ENCODE measurements at places on chromosomes 13 and 19.
A peak's percentile ranks its signal among the peaks of the same experiment; 100 is the strongest.

- DNase-seq = no peak
Observed at GRCh38 chr13:46753137-46753536, 43.8 kb downstream of the ESD start.

DNA sequence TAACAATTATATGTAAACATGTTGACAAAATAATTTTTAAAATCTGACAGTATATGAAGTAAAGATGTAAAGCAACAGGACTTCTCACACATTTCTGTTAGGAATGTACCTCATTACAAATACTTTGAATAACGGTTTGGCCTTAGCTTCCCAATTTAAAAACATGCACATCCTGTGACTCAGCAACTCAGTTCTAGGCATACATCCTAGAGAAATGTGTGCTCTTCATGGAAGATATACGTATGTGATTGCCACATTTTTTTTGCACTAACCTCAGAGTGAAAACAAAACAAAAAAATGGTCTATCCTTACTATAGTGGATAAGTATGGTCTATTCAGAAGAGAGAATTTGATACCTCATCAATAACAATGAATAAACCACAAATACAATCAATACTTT, 314.6 kb downstream of the LIG4 start:
- DNase-seq = no peak

DNA sequence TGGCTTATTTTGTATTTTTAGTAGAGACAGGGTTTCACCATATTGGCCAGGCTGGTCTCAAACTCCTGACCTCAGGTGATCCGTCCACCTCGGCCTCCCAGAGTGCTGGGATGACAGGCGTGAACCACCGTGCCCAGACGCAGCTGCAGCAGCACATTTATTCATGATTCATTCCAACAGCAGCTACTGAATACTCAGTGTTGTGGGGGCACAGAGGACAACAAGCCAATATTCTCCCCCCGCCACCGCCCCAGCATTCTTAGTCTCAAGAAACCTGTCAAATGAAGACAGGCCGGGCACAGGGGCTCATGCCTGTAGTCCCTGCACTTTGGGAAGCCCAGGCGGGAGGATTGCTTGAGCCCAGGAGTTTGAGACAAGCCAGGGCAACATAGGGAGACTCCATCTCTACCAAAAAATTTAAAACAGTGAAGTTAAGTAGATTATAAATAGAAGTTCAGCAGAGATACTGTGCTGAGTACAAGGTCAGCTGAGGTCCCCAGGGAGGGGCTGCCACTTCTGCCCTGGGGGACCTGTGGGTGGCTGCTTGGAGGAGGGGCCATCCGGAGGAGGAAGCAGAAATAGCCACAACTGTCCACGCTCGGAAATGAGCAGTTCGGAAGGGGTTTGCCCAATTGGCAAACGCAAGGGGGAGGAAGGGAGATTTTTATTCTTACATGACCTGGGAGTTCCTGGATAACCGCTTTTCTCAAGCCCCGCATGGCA, 4.3 kb downstream of the DOT1L start:
- no peak for DNase-seq

- DNase-seq = no peak
Observed at GRCh38 chr13:72144636-72145035, 277.6 kb upstream of the DACH1 start.

- no peak for DNase-seq
Observed at GRCh38 chr13:108426893-108427292, 157.4 kb downstream of the TNFSF13B start.

DNA sequence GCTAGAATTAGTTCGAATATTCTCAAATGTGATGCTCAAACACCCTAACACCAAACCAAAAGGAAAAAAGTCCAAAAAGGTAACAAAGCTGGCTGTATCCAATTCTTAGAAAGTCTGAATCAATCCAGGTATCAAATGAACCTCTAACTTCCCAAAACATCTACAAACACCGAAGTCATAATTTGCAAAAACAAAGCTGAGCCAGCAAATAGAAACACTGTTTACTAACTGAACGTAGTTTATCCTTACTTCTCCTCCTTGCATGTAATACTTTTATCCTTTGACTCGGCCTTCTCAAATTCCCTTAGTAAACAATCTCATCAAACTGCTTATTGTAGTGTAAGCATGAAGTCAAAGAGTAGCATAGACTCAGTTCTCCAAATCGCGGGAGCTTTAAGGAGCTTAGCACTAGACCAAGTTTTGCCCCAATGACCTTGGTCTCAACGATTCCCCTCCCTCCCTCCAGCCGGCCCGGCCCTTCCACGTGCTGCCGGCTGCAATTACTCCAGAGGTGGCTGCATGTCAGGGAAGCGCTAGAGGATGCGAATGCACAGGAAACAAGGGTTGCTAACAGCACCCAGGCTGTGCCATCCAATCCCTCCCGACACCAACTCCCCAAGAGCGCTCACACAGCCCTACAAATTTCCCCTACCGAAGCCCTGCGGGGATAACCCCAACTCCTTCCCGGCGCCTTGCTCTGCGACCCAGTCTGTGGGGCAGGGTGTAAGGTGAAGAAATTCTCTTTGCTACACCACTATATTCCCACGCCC, 693 bp downstream of the XPO4 start:
- peak; percentile 76 for DNase-seq

DNA sequence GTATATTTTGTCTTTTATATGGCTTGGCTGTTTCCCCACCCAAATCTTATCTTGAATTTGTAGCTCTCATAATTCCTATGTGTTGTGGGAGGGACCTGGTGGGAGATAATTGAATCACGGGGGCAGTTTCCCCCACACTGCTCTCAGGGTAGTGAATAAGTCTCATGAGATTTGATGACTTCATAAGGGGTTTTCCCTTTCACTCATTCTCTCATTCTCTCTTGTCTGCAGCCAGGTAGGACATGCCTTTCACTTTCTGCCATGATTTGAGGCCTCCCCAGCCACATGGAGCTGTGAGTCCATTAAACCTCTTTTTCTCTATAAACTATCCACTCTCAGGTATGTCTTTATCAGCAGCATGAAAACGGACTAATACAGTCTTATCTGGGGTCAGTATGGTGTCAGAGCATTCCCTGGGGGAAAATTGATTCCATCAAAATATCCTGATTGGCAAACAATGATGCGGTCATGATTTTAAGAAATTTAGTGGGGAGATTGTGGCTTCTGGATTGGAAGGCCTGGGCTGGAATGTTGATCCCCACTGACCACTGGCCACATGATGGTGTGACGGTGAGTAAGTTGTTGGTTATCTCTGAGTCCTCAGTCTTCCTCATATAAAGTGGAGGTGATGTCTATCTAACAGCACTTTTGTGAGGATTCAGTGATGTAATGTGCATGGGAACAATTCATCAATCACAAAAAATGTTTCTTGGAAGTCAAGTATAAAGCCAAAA, 27.5 kb upstream of the ANKRD10 start:
- no peak for DNase-seq

- DNase-seq = no peak
Observed at GRCh38 chr13:110347535-110348308, 40.6 kb downstream of the COL4A2 start.

DNA sequence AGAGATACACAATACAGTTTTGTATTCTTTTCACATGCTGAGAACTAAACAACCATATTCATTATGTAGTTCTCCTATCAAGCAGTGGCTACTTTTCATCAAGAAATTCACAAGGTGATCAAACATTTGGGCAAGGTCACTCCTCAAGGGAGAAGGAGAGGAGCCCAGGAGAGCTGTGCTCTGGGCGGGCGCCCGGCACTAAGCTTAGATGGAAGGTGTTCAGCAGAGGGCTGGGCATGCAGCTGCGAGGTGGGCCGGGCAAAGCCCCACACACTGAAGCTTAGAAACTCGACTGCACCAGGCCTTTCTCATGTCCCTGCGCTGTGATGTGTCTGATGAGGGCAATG, 30.4 kb upstream of the SPACA7 start:
- no peak for DNase-seq

DNA sequence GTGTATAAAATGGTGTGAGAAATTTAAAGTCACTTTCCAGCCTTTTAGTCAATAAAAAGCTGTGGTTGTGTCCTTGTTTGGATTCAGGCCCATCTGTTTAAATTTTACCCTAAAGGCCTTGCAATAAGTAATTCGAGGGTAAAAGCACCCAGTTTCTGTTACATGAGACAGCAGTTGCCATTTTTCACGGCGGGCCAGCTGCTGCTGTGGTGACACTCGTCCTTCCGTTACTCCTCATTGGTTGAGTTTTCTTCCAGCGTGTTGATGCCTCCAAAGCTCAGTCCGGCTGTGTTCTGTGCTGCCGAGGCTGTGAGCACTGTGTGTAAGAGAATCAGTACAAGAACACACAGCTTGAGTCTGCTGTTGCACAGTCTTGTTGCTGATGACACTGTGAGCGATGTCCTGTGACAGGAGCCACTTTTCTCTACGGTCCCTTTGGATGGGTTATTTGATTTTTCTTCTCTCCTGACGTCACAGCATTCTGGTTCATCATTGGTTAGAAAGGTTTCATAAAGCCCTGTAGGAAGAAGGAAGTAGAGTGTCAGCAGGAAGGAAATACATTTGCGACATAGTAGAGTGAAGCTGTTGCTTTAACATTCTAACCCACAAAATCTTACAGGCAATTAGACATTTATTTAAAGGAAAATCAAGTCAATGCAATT, 602.5 kb upstream of the ARGLU1 start:
- no peak for DNase-seq

DNA sequence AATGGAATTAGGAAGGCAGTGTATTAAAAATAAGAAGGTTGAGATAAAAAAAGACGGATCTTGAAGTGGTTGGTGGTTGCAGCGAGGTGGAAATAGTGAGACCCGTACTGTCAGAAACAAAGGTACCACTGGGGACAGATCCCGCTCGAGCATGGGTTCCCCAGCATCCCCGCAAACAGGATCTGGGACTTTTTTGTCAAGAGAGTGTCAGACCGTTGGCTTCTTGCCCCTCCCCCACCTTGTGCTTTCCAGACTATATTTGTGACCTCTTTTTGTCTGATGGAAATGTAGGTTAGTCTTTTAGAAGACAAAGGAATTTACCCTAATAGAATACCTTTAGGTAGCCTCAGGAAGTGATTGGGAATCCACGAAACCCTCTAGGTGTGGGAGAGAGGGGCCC, 4.2 kb downstream of the GATAD2A start:
- no peak for DNase-seq

GRCh38 chr19:2320049-2320448, 8.3 kb downstream of the LSM7 start:
- DNase-seq = no peak

DNA sequence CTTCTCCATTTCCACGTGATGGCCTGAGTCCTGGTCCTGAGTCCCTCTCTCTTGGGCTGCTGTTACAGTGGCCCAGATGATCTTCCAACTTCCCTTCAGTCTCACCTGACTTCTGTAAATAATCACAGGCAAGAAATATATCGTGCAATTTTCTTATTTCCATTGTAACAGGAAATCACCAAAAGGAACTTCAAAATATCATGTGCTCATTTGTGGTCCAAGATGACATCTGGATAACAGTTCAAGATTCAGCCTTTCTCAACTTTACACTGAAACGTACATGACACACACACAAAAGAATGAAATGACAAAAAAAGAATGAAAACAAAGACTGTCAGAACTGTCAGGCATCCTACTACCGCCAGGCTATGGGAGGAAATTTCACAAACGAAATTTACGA, 22.0 kb upstream of the RAP2A start:
- no peak for DNase-seq

- DNase-seq = no peak
Observed at GRCh38 chr13:46385946-46386345, 1.1 kb downstream of the RUBCNL start.

DNA sequence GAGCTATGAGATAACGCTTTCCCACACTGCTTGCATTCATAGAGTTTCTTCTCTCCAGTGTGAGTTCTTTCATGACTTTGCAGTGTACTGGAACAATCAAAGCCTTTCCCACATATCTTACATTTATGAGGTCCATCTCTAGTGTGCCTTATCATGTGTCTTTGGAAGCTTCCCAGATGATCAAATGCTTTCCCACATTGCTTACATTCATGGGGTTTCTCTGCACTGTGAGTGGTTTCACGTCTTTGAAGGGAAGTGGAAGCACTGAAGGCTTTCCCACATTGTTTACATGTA, 14.9 kb upstream of the ZNF442 start:
- DNase-seq = no peak

GRCh38 chr13:88958821-88959220, 1287.7 kb downstream of the SLITRK5 start:
- no peak for DNase-seq
